ENCODE measurements at places on chromosomes 7 and 10. TPM values are rescaled to one million over a fixed set of nuclear protein-coding genes. Genes with fewer than 3 reads are reported as not detected.

Gene IL2RA
- total RNA-seq, result 0.44 TPM

Gene MYH16
- not detected for total RNA-seq

Gene RBP3
- 348 TPM for total RNA-seq

Gene GIMAP8
- 7.5 TPM for total RNA-seq

Gene TNS3
- total RNA-seq, result 74.2 TPM

Gene SLC16A9
- 32.4 TPM for total RNA-seq

Gene OR13A1
- not detected for total RNA-seq

Gene IQCE
- total RNA-seq, result 22.2 TPM

Gene ZNF365
- total RNA-seq, result 2.9 TPM

Gene TSPAN15
- 28.1 TPM for total RNA-seq

Gene GRM8
- 19.6 TPM for total RNA-seq

Gene WIPF3
- 2.7 TPM for total RNA-seq

Gene CALD1
- total RNA-seq, result 151 TPM

Gene ZC3HAV1L
- 34.2 TPM for total RNA-seq

Gene NUTM2E
- total RNA-seq, result 0.33 TPM

Gene TFR2
- total RNA-seq, result 6.2 TPM

Gene GDF2
- total RNA-seq, result not detected

Gene ING3
- total RNA-seq, result 41.7 TPM

Gene SPAM1
- total RNA-seq, result not detected
